ENCODE measurements at places on chromosomes 12 and 14. TPM values are rescaled to one million over a fixed set of nuclear protein-coding genes. Genes with fewer than 3 reads are reported as not detected.

GRCh38 chr14:102279282-102279681, 25.7 kb downstream of the MOK start:
- no peak for DNase-seq

Gene TBC1D30
- 24.1 TPM for total RNA-seq

Gene TSPAN19
- 0.32 TPM for total RNA-seq

- DNase-seq: no peak
Measured at GRCh38 chr14:58870961-58871360, 233.2 kb downstream of the DACT1 start.

DNA sequence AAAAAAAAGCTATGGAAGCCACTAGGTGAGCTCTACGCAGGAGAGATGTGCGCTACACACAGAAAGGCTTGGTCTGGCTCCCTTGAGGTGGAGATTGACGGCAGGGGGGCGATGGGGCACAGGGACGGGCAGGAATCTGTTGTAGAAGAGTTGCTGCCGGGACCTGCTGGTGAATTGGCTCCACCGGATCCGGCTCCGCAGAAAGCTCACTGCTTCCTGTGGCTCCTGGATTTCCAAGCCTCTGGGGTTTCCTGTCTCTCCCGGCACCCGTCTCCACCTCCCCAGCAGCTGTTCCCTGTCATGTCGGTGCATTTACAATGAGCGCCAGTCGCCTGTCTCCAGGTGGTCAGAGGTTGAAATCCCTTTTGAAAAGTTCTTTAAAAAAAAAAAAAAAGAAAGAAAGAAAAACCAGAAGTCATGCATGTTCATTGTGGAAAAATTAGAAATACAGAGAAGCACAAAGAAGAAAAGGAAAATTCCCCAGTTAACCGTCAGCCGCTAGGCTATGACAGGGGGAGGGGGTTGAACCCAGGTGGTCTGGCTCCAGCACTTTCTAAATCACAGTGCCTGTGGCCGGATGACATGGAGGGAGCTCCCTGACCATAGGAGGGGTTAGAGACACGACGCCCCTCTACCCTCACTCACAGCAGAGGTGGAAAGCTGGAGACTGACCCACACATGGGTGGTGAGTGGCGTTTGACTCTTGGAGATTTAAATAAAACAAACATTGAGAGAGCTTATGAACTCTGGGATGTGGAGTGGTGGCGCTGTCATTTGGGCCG, 20.8 kb downstream of the FAM222A start:
- no peak for DNase-seq

DNA sequence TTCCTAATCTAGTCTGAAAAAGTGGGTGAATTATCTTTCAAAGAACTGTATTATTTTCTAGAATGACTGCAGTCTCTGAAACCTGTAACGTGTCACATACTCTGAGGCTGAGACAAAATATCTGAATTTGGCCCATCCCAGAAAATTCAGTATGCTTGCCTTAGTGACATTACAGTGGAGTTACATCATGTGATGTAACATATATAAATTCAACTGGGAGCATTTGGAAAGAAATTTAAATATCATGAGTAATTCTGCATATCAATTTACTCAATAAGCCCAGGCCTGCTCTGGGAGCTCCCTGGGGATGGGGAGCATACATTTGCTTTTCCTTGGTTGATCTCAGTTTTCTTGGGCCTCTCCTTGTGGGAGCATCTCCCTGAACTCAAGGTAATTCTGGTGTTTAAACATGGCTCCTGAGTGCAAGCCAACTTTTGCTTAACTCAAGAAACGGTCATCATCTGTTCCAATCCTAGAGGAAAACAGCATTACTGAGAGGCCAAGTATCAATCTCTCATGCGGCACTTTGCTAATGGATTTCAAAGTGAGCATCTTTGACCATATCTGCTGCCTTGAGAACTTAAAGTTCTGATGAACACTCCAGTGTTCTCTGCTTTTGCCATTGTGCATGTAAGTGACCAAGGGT, 54.4 kb downstream of the AKAP6 start:
- no peak for DNase-seq

Gene CFAP54
- 0.25 TPM for total RNA-seq

Gene GCH1
- 16.7 TPM for total RNA-seq

DNA sequence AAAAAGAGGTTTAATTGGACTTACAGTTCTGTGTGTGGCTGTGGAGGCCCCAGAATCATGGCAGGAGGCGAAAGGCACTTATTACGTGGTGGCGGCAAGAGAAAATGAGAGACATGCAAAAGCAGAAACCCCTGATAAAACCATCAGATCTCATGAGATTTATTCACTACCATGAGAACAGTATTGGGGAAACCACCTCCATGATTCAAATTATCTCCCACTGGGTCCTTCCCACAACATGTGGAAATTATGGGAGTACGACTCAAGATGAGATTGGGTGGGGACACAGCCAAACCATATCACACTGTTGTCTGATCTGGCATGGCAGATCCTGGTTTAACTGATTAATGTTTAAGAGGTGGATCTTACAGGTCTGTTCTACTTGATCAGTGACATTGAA, 5.6 kb downstream of the DDX47 start:
- DNase-seq: no peak

Gene RAB21
- total RNA-seq: 57.1 TPM

- DNase-seq: no peak
Measured at GRCh38 chr12:85085066-85085465, 48.9 kb downstream of the LRRIQ1 start.

- no peak for DNase-seq
Measured at GRCh38 chr14:70692210-70692609, 50.5 kb downstream of the TTC9 start.

- no peak for DNase-seq
Measured at GRCh38 chr12:6745741-6746525, 7.0 kb downstream of the MLF2 start.

DNA sequence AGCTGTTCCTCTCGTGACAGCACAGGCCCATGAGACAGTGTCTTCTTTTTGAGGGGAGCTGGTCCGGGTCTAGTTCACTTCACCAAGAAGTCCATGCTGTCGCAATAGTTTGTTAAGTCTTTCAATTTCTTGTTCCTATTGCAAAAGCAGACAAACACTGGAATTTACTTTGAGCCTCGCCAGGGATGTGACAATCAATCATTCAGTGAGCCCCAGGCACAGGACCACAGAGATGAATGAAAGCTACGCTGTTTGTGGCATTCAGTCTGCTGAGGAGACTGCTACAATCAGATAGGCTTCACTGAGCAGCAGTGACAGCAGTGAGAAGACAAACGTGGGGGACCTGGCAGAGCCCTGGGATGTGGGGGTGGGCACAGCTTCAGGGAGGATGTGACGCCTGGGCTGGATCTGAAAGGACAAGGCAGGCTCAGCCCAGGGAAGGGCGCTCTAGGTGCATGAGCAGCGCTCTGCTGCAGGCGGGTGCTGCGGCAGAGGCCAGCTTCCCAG, 35.5 kb downstream of the TCTN1 start:
- no peak for DNase-seq

Gene PSEN1
- total RNA-seq: 26.9 TPM

Gene SERPINA10
- not detected for total RNA-seq

DNA sequence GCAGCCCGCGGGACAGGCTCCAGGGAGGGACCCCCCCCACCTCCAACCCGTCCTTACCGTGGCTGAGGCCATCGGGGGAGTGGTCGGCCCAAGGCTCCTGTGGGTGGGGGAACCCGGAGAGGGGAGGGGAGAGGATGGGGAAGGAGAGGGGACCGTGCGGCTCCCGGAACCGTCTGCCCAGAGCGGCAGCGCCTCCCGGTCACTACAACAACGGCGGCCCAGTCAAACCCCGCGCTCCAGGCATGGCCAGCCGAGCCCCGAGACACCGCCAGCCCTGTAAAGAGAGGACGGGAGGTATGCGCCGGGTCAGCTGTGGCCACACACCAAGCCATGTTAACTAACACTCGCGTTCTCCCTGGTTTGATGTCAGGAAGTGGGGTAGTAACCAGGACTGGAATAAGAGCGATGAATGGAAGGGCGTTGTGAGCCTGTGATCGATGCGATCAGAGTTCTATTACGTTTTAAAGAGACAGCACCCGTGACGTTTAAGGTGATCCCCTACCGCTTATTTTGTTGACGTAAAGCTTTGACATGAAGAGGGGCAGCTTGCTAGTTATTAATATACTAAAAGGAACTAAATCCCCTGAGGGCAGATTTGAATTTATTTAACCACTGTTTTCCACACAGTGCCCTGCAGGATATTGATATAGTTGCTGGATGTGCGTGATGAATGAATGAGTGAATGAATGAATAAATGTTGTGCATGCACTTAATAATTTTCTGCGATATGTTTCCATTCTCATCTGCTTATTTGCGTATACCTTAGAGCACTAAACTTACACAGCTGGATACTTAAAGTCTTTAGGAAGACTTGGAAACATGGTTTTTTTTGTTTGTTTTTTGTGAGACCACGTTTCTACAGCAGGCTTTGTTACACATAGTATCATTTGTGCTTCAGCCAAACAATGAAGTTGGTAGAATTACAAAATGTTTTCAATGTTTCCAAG, at the start of gene POC1B:
POC1B (minus strand) TSS at position 224 of the 947 bp plus-strand sequence; CDS start at position 72, 152 bp downstream.
- DNase-seq: peak; percentile 74

DNA sequence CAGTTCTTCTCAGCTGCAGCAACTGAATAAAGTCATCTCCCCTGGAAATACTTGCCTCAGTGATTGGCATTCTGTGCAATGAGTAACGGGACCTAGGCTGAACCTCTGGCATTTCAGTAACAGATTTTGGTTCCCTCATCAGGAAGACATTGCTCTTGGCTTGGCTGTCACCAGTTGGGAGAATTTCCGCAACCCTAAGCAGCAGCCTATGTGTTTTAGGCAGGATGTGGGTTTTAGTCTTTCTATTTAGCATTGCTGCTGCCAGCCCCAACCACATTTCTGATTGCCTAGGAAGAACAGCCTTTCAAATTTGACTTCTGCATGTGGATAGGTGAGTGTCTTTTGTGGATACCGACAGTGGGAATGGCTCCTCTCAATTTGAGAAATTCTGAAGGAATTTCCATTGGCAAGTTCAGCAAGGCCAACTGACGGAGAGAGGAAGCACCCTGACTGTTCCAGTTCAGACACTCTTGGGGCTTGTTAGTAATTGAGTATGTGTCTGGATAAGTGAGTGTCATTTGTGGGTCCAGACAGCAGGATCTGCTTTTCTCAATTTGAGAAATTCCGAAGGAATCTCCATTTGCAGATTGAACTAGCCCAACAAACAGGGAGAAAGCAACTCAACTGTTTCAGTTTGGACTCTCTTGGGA, 19.0 kb upstream of the CLEC2A start:
- no peak for DNase-seq

Gene PGF
- 6.4 TPM for total RNA-seq

Gene HAL
- total RNA-seq: 1.8 TPM

DNA sequence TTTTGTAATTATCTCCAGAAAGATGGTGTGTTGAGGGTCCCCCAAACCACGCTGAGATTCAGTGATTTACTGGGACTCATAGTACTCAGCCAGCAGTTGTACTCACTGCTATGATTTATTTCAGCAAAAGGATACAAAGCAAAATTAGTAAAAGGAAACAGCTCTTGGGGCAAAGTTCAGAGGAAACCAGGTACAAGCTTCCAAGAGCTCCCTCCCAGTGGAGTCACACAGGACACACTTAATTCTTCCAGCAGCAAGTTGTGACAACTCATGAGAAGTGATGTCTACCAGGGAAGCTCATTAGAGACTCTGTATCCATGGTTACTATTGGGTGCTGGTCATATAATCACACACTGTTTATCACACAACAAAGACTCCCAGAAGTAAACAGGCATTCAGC, 38.7 kb downstream of the TTC8 start:
- no peak for DNase-seq

GRCh38 chr12:103102225-103102744, 144.8 kb downstream of the ASCL1 start:
- no peak for DNase-seq

GRCh38 chr14:104722938-104723650, 935 bp upstream of the ADSS1 start:
- DNase-seq: no peak

Gene CPNE6
- not detected for total RNA-seq

- DNase-seq: no peak
Measured at GRCh38 chr14:106268013-106268727, 741.8 kb downstream of the TMEM121 start.

Gene RTL1
- total RNA-seq: not detected

Measured in HCT116 (cell line).